ENCODE measurements at places on chromosomes 2 and 18.
A peak's percentile ranks its signal among the peaks of the same experiment; 100 is the strongest.

DNA sequence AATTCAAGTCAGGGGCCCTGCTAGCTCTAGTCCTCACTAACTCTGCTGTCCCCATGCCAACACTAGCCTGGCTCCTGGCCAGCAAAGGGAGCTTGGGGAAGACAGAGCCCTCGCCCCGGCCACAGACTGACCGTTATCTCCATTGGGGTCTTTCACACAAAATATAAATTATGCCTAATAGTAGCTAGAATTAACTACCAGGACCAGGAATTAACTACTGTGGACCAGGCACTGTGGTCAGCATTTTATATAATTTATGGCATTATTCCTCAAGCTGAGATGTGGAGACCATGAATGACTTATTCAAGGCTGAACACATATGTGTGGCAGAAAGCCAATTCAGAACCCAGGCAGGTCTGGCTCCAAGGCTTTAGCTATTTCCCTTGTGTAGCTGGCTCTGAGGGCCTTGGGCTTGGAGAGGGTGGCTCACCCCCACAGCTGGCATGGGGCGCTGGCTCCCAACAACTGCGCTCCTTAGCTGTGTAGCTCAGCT is 49.2 kb downstream of the CELF4 start:
- no peak for ATAC-seq

- ATAC-seq = no peak
Measured at GRCh38 chr2:65096948-65097347, 33.0 kb downstream of the RAB1A start.

GRCh38 chr2:65129286-65129825 is 550 bp downstream of the RAB1A start:
- peak; percentile 14 for ATAC-seq

DNA sequence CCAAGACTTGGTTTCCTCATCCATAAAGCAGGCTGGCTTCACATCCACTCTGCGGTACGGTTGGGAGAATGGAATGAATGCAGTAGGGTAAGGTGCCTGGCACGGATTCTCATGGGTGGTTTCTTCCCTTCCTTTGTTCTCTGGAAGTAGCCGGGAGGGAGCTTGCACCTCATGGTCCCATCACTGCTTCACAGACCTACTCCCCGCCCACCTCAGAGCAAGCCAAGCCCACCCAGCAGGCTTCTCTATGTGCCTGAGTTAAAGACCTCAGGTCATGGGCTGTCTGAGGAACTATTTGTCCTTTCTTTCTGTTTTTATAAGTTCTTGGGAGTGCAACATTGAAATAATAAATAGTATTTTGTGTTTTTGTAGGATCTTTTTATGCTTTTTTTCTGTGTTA is 3.5 kb downstream of the DCDC2C start:
- ATAC-seq = no peak

- ATAC-seq = peak; percentile 31
Measured at GRCh38 chr2:167293172-167293781, 405.0 kb downstream of the XIRP2 start.

GRCh38 chr2:46351750-46352138 is 54.5 kb downstream of the EPAS1 start:
- peak; percentile 95 for ATAC-seq

DNA sequence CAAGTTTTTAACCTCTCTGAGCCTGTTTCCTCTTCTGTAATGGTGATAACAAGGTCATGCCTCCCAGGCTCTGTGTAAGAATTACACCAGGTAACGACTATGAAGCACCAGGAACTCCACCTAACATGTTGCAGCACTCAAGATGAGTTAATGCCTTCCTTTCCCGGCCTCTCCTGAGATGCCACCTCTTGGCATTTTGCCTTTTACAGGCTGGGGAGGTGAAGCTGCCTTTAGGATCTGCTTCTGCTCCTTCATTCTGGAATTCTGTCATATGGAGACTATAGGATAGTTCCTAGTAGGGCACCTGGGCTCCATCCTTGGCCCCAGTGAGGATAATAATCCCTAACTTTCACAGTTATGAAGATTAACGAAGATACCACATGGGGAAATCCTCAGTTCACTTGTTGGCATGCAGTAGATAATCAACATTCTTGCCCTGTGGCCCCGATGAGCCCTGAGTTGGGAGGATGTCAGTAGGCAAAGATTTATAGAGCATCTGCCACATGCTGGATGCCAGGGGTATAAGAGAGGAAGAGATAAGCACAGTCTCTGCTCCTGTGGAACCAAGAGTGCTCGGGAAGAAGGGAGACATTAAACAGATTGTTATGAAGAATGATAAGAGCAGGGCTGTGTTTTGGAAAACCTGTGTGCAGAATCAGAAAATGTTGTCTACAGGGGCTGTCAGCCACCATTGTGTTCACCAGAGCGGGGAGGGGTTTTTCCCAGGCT is 43.9 kb upstream of the KCNF1 start:
- no peak for ATAC-seq

GRCh38 chr2:221518935-221519625 is 53.0 kb downstream of the EPHA4 start:
- ATAC-seq = peak; percentile 15

DNA sequence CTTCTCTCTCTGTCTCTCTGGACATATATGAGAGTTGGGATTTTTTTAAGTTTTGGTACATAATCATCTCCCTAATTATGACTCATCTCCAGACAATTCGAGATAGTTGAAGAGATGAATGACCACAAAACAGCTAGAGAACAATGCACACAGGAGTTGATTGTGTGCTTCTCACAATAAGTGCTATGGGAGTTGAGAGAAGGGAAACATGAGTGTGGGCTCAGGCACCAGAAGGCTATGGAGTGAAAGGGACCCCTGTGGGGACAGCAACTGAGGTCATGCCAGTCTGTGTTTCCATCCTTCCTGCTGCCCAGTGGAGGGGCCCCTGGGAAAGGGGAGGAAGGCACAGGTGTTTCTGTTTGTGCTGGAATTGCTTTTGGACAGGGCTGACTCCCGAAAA is 6.5 kb upstream of the YWHAQ start:
- peak; percentile 47 for ATAC-seq

DNA sequence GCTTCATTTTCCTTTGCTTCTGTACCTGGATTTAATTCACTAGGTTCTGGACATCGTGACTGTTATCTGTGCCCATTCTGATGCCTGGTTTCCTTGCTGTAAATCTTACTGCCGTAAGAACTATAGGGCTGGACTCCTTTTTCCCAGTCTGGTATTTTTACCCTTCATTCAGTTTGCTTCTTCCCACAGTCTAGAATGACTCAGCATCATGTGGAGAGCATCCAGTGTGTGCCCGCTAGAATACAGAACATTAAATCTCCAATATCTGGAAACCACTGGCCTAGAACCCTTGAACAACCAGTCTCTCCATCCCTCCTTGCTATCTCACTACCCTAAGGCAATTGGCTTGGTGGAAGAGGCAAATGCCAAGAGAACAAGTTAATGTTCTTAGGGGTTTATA is 1075.4 kb upstream of the ZEB2 start:
- ATAC-seq = no peak

- peak; percentile 94 for ATAC-seq
Measured at GRCh38 chr18:69935319-69936190, 12.1 kb downstream of the CD226 start.
